ENCODE measurements at places on chromosomes 3 and 15.

DNA sequence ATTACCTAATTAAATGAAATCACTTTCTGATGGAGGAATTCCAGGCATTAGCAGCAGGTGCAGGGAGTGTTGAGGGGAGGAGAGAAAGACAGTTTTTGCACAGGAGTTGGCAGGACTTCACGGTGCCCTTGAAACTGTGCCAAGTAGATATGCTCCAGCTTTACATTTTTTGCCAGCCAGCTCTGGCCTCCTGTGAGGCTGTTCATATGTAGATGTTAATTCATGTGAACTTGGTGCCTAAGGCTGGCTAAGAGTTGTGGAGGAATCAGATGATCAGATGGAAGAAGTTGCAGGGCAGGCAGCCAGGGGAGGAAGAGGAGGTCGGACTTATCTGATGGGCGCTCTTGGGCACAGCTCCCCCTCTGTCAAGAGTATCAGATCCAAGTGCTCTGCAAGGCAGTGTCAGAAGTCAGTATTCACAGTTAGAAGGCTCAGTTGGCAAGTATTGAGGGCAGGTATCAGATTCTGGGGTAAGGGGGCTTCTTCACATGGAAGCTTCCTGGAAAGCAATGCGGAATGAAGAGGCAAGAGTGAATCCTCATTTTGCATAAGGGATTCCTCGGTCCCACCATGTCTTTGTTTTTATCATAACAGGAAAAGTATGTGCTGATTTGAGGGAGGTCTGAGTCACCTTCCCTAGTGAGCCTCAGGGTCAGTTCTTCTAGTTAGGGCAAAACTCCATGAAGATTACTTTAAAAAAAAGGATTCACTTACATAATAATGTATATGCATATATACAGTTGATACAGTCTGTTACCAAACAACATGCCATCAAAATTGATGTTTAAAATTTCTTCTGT, 172.6 kb upstream of the UMPS start:
- peak; percentile 67 for DNase-seq

DNA sequence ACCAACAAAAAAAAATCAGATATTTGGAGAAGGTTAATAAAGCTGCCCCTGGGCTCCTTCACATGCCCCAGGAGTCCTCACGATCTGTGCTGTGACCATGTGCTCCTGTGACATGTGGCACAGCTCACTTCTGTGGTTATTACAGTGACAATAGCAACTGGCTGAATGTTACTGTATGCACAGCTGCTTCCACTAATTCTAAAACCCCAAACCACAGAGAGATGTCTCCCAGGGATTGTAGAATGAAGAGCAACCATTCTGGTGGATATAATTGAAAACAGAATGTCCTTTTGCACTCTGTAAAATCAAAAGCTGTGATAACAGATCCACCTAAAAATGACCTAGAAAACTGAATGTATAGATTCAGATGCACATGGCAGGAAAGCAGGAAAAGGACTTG, 489.2 kb upstream of the CNTN4 start:
- DNase-seq, result no peak

GRCh38 chr15:38085931-38086568, 151.6 kb downstream of the TMCO5A start:
- no peak for DNase-seq

GRCh38 chr15:25397100-25397499, 41.7 kb downstream of the UBE3A start:
- no peak for DNase-seq

DNA sequence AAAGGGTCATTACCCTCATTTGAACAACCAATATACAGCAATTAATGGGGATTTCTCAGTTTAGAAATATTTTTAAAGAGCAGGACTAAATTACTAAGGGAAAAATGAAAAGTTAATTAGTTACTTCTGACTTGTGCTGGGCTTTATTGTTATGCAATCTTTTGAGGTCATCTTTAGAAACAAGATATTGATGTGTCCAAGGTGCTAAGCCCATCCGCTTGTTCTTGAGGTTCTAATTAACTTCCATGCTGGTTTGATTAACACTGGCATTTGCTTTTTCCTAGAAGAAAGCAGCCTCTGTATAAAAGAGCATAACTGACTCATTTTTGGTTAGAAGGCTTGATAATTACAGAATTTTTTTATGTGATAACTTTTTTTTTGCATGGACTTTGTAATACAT, 256.5 kb upstream of the AGTR1 start:
- no peak for DNase-seq
